ENCODE measurements at places on chromosomes 6 and 20. TPM values are rescaled to one million over a fixed set of nuclear protein-coding genes. Genes with fewer than 3 reads are reported as not detected.

- no peak for DNase-seq
These were observed 88.4 kb downstream of the ID4 start for GRCh38 chr6:19925533-19925932.

The FLRT3 gene
- 4.6 TPM for total RNA-seq

The PPP1R16B gene
- total RNA-seq: not detected

GRCh38 chr20:45957021-45957941 is 14.7 kb downstream of the ZNF335 start:
- DNase-seq: no peak

GRCh38 chr6:89921691-89922090 is 27.4 kb downstream of the GJA10 start:
- DNase-seq: no peak
